ENCODE measurements at places on chromosomes 6 and 20.

DNA sequence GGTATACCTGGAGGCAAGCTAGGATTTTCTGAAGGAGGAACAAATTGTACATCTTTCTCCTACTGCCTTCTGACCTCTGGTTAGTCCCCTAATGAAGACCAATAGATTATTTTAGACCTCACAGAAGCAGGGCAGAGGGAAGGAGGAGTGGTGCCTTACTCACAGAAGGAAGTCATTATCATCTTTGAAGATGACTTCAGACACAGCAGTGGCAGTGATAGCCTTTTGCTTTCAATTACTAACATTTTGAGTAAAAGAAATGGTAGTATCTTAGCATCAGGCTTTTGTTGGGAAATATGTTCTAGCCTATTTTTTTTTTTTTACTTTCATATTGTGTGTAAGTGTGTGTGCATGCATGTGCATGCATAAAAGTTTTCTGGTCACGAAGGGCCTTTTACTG, 164.2 kb upstream of the PLN start:
- no peak for DNase-seq

DNA sequence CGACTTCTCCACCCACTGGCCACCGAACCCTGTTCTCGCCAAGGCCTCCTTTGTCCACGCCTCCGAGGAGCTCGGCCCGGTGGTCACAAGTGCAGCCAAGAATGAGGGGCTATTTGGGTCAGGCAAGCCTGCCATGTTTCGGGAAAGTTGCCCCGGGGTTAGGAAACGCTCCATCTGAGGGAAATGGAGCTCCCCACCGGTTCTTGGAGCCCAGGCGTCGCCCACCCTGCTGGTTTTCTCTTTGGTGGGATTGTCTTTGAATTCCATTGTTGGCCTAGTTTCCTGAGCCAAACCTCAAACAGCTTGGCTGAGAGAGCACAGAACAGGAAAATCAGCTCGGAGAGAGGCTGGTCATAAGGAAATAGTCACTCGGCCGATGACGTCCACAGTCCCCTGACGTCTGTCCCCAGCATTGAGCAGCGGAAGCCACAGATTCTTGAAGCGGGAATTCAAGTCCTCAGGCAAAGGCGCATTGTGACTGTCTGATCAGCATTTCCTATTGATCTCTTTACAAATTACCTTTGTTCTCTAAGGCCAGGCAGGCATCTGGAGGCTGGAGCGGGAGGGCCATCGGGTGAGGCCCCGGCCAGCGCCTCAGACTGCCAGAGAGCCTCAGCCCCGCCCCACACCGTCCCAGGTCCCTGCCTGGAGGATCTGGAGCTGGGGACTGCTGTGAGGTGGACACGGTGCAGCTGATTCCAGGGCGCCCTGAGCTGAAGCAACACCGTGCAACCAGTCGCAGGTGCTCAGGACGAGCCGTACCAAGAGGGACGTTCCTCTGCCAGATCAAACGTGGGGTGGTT, 138.6 kb downstream of the DLL1 start:
- DNase-seq = no peak

DNA sequence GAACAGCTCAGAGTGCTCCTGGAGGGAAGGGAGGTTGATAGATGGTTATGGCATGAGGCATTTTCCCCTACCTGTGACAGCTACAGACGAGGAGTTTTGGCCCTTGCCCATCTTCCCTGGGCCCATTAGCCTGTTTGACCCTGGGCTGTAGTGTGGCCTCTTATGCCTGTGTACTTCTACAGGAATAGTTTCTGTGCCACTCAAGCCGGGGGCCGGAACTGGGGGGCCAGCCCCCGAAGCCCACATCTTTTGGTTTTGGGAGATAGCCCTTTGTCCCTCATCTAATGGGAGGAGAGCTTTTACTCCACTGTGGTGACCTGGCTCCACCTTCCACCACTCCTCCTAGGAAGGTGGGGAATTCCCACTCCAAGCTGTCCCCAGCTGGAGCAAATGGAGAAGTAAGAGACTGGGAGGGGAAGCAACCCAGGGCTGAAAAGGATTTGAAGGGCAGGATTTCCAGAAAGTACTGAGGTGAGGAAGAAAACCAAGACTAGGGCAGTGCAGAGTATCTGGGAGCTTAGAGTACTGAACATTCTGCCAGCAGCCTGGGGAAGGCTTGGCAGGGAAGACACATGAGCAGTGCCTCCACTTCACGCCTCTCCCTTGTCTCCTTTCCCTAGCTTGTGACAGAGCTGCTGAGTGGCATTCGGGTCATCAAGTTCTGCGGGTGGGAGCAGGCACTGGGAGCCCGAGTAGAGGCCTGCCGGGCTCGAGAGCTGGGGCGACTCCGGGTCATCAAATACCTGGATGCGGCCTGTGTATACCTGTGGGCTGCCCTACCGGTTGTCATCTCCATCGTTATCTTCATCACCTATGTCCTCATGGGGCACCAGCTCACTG, 6.9 kb downstream of the ABCC10 start:
- no peak for DNase-seq

DNA sequence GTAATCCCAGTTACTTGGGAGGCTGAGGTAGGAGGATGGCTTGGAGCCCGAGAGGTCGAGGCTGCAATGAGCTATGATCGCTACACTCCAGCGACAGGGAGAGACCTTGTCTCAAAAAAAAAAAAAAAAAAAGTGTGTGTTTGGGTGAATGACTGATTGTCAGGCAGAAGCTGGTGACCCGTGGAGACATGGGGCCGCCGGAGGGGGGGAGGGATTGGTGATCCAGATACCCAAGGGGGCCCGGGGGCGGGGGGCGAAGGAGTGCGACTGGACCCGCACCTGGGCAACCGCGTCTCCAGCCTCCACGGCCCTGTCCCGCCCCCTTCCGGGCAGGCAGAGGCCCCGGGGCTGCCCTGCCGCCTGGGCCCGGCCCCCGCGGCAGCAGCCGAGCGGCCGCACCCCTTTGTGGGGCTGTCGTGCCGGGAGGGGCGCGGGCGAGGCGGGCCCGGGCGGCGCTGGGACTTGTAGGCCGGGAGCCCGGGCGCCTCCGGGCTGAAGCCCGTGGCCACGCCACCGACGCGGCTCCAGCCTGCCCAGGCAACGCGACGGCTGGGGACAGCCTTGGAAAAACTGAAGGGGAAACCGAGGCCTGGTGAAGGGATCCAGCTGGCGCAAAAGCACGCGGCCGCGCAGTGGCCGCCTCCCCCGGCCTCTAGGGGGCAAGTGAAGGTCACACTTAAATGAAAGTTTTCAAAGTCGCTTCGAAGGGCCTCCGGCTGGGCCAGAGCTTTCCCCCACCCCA, 2.1 kb upstream of the RBM38 start:
- DNase-seq = peak; percentile 43
